ENCODE measurements at places on chromosomes 3 and 15. TPM values are rescaled to one million over a fixed set of nuclear protein-coding genes. Genes with fewer than 3 reads are reported as not detected.

The TRIM42 gene
- total RNA-seq: not detected

The FMN1 gene
- not detected for total RNA-seq

The CNTN4 gene
- not detected for total RNA-seq

The SLC6A11 gene
- not detected for total RNA-seq

The SLC27A2 gene
- 78.0 TPM for total RNA-seq

The TAGLN3 gene
- 1.1 TPM for total RNA-seq
